ENCODE measurements at places on chromosomes 2 and 18.

GRCh38 chr2:239241431-239241960 is 159.3 kb downstream of the HDAC4 start:
- no peak for DNase-seq

- DNase-seq, result no peak
Observed at GRCh38 chr2:16948710-16949109, 283.1 kb upstream of the CYRIA start.

DNA sequence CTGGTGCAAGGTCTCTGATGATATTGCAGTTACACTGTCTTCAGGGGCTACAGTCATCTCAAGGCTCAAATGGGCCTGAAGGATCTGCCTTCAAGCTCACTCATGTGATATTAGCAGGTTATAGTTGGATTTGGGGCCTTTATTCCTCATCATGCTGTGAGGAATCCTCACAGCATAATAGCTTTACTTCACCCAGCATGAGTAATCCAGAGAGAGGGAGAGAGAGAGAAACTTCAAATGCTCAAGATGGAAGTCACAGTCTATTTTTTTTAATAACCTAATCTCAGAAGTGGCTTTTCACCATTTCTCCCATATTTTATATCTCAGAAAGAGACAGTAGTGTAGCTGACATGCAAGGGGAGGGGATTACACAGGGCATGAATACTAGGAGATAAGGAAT is 658.7 kb downstream of the EPHA4 start:
- DNase-seq, result no peak

GRCh38 chr18:78505851-78506461 is 473.7 kb upstream of the SALL3 start:
- peak; percentile 50 for DNase-seq

DNA sequence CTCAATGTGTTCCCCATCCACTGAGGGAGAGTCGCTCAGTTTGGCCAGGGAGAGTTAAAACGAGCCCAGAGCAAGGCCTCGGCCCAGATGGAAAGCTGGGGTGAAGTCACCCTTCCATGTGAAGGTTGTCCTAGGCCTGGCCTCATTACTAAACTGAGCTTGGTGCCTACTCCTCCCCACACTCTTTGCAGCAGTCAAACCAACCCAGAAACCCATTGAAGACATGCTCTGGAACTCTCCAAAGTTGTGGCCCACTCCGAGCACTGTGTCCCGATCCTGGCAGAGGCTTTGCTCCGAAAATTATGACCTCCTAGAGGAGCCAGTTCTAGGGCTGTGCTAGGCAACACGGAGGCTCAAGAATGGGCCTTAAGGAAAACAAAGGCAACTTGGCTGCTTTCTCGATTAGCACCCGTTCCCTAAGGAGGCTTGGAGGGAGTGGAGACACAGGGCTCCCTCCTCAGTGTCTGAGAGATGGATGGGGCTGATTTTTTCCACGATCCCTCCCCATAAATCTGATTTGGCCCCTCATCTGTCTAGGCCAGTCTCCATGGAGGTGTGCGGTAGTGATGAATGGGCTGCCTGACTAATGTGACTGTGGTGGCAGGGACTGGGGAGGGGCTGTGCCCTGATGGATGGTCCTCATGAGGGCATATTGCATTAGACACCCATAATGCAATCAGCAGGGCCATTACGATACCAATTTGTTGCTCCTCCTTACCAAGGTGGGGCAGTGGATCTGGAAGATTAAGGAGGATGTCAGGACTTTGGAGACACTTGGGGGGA is 11.7 kb upstream of the CYP26B1 start:
- no peak for DNase-seq

- no peak for DNase-seq
Observed at GRCh38 chr2:2222931-2223330, 108.1 kb downstream of the MYT1L start.

- DNase-seq, result no peak
Observed at GRCh38 chr2:120323807-120324399, 22.0 kb upstream of the INHBB start.

DNA sequence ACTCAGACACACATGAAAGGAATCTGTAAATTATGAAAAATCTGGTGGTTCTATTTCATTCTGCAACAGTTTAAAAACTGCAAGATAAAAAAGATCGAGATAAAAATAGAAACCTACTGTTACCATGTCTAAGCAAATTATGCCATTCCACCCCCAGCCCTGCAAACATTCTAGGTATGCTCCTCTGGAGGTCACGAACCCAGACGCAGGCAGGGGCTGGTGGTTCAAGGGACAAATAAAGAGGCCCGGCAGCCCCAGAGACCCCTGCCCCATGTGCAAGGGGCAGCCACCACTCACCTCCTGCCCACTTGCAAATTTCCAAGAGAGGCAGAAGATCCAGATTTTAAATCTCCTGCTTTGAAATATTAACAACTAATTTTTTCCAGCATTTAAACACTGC is 210.5 kb downstream of the ANAPC1 start:
- DNase-seq, result no peak
